ENCODE measurements at places on chromosomes 3 and 15.

GRCh38 chr15:32677238-32677750 is 35.8 kb downstream of the SCG5 start:
- no peak for DNase-seq

GRCh38 chr3:99505646-99506269 is 132.6 kb upstream of the COL8A1 start:
- no peak for DNase-seq

- no peak for DNase-seq
Observed at GRCh38 chr3:148211725-148212124, 486.0 kb upstream of the AGTR1 start.

- no peak for DNase-seq
Observed at GRCh38 chr15:96340598-96341512, 10.4 kb downstream of the NR2F2 start.

- DNase-seq: no peak
Observed at GRCh38 chr3:39125841-39126500, 18.5 kb downstream of the TTC21A start.
